ENCODE measurements at places on chromosomes 11 and 22.

GRCh38 chr11:88167853-88168252, 7.4 kb downstream of the RAB38 start:
- DNase-seq, result no peak

DNA sequence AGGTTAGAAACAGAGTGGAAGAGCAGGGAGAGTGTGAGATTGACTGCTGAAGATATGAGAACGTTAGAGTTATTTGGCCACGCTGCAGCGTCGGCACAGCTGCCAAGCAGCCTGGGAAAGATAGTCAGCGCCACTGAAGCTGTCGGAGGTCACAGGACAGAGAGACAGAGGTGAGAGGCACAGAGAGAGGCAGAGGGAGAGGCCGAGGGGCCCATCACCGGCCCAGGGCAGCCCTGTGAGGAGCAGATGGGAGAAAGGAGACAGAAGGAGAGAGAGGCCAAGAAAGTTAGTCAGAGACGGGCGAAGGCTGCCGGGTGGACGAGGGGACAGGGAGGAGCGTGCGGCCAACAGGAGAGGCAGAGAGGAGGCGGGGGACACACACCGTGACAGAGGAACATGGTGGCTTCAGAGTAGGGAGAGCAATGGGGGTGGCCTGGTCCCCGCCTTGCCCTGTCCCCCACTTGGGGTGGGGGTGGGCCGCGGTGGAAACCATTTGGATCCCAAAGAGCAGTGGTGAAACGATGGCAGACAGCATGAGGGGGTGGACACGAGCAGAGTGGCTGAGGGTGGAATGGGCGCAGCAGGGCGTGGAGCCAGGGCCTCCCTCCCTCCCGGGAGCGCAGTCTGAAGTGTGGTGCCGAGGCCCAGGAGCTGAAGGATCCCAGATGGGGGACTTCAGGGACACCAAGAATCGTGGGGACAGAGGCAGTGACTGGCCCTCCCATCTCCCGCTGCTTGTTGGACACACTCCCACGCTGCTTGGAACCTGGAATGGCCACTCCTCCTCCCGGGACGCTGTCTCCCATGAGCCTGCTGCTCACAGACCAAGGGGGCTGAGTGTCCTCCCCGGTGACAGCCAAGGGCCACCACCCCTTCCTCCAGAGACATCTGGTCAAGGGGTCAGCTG, 26.6 kb downstream of the LRRC10B start:
- DNase-seq, result no peak

GRCh38 chr11:1570896-1571759, 943 bp downstream of the DUSP8 start:
- no peak for DNase-seq

GRCh38 chr11:62713343-62713742, 5.9 kb downstream of the GNG3 start:
- no peak for DNase-seq

GRCh38 chr11:103556171-103556570, 446.9 kb downstream of the DYNC2H1 start:
- no peak for DNase-seq

- no peak for DNase-seq
These were observed 13.5 kb downstream of the RHBDD3 start for GRCh38 chr22:29254286-29254660.

DNA sequence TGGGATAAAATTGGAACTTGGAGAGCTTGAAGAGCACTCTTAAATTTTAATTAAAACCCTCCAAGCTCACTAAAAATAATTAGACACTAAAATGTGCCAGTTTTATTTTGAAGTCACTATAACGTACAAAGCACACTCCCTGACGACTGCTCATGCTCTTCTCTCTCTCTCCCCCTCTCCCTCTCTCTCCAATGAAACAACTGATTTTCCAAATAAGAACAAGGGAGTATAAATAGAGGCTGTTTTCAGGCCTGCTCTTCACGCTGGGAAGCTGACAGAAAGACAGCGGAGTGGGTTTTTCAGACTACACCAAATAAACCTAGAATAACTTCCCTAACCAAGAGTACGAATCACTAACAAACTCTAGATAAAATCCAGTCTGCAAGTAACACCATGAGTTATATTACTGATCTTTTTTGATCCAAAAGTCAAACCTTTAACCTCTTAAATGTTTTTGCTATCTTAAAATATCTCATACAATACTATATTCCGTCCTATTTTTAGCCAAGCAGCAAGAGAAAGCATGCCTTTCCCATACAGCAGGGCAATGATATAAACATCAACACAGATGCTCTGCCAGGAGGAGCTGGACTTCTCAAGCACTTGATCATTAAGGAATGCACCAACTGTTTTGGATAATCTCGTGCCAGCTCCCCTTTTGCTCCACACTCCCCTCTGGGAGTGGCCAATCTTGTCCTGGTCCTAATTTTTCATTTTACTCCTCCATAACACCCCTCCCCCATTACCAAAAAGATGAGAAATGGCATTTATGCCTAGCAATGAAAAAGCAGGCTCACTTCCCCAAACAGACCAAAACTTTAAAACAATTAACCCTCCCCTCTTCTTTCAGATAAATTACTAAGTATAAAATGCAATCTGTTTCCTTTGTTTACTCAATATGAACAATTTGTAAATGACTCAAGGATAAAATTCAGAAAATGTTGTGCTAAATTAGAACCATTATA, 116.9 kb downstream of the SOX6 start:
- no peak for DNase-seq

DNA sequence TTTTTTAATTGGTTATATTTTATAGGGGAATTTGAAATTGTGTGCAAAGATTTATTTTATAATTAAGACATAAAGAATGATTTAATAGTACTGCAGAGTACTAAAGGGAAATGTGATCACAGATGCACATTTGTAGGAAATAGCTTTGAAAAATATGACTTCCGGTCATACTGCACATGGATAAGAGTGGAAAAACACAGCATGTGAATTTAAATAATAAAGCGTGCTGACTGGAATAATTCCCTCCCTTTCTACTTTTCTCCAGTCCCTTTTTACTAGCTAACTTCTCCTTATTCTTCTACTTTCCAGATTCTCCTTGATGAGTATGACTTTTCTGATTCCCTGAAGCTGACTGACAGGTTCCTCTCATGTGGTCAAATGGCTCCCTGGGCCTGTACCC, 238.4 kb upstream of the CTSC start:
- no peak for DNase-seq

- DNase-seq, result no peak
These were observed 81.0 kb downstream of the FBXO7 start for GRCh38 chr22:32555581-32555980.

- DNase-seq, result no peak
These were observed 10.6 kb upstream of the CARD10 start for GRCh38 chr22:37529652-37530345.

DNA sequence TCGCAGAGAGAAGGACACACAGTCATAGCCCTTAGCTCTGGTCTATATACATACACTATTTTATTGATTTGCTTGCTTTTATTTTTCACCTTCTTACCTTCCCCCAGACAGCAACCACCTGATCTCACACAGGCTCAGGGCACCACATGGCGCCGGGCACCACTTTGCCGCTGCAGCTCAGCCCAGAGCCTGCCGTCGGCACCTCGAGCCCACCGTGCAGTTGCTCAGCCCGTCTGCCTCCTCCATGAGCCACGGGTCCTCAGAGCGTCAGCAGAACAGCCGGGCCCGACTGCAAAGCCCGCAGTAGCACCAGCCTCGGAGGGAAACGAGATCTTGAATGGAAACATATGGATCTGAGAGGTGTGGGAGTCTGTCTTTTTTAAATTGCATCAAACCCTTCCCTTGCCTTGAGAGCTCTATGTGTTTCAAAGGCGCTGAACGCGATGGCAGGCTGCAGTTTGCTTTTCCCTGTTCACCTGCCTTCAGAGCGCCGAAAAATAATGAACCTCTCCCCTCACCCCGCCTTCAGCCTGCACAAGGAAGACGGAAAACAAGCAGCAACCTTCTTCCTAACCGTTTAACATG, 505.4 kb downstream of the MN1 start:
- DNase-seq, result no peak

GRCh38 chr22:37626556-37627075, 12.9 kb upstream of the SH3BP1 start:
- no peak for DNase-seq

- no peak for DNase-seq
These were observed 825 bp downstream of the FBXO3 start for GRCh38 chr11:33773404-33773986.

GRCh38 chr22:31282748-31283468, 9.4 kb downstream of the PIK3IP1 start:
- DNase-seq, result no peak

DNA sequence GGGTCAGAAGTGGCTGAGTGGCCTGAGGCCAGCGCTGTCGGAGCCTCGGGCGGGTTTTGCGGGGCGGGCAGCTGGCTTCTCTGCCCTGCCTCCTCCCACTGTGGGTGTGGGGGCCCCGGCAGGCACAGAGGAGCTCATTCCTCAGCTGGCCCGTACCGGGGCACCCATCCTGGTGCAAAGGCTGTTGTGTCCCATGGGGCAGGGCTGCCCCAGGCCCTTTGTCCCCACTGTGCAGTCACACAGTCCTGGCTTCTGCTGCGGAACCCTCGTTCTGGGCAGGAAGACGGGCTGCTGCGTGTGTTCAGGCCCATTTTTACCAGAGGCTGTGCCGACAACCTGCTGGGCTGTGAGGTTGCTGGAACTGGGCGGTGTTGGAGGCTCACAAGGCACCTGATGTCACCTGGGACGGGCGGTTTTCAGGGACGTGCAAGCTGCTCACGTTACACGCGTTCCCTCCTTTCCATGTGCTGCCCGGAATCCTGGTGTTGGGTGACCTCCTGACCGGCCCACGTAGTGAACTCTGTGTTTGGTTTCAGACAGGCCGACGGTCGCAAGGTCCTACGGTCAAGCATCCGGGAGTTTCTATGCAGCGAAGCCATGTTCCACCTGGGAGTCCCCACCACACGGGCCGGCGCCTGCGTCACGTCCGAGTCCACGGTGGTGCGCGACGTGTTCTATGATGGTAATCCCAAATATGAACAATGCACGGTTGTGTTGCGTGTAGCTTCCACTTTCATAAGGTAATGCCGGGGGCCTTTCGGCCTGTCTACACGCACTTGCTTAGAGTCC, 5.2 kb downstream of the SELENOO start:
- no peak for DNase-seq

GRCh38 chr11:122509091-122509490, 146.4 kb upstream of the UBASH3B start:
- DNase-seq, result no peak

- peak; percentile 63 for DNase-seq
These were observed 56.6 kb downstream of the LMO2 start for GRCh38 chr11:33835143-33835878.

GRCh38 chr11:66639066-66639813, 737 bp downstream of the RBM4 start:
- DNase-seq, result no peak

GRCh38 chr11:62909107-62909894, 11.9 kb downstream of the CHRM1 start:
- peak; percentile 79 for DNase-seq

- DNase-seq, result no peak
These were observed 275.3 kb downstream of the ETS1 start for GRCh38 chr11:128311742-128312719.

DNA sequence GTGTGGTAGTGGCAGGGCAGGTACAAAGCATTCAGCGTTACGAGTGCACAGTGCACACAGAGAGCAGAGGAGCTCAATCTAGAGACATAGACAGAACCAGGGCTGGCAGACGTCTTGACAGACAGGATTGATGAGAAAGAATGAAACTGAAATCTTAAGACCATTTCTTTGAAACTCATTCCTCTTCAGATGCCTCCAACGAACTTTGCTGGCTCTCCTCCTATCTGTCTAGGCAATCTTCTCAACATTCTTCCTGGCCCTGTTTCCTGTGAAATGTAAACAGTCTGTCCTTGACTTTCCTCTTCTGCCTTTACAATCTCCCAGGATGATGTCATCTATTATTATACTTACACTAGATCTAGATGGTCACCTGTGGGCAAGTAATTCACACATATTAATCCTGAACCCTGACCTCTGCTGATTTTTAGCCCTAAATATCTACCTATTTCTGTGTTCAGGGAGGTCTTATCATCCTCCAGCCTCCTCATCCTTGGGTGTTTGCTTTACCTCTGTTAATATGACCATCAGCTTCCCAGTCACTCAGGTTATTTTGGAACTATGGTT, 119.5 kb downstream of the ENTHD1 start:
- no peak for DNase-seq

DNA sequence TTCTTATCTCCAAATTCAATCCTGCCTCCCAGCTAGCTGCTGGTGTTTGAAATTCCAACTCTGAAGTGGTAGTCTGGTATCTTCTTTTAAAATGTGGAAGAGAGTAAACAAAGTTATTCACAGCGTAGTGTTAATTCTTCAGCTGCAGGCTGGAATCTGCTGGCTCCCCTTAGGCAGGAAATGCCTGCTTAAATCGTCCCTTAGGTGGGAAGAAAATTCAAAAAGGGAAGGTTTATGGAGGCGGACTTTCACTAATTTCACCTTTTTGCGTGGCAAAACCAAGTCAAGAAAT, 439.0 kb upstream of the CCDC90B start:
- DNase-seq, result no peak

GRCh38 chr11:33731723-33732531, 4.3 kb downstream of the CD59 start:
- no peak for DNase-seq

GRCh38 chr22:19143967-19144400, 467 bp downstream of the ESS2 start:
- DNase-seq, result peak; percentile 32

DNA sequence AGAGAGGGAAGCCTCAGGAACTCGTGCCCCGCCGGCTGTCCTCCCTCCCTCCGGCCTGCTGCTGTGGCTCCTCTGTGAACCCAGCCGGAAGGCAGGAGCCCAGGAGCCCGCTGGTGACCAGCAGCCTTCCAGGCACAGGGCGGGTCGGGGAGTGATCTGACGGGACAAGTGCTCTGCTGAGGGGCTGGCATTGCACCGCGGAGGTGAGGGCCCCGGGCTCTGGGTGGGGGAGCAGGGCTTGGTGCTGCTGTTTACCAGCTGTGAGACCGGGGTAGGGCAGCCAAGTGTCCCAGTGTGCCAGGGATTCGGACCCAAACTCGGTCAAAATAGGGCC, 53.3 kb downstream of the FLRT1 start:
- DNase-seq, result no peak

- no peak for DNase-seq
These were observed 26.7 kb downstream of the MOB2 start for GRCh38 chr11:1459764-1460395.

- peak; percentile 73 for DNase-seq
These were observed 28.9 kb downstream of the MICAL2 start for GRCh38 chr11:12139144-12139881.

GRCh38 chr11:12640355-12640754, 33.9 kb upstream of the TEAD1 start:
- DNase-seq, result no peak

GRCh38 chr11:75767228-75767572, 1.4 kb upstream of the DGAT2 start:
- no peak for DNase-seq

GRCh38 chr11:118212131-118212725, 12.6 kb downstream of the JAML start:
- no peak for DNase-seq

Measured in H54 (cell line).